ENCODE measurements at places on chromosomes 3 and 15.
A peak's percentile ranks its signal among the peaks of the same experiment; 100 is the strongest.

GRCh38 chr3:122416966-122417365, 1.1 kb upstream of the WDR5B start:
- no peak for DNase-seq

- DNase-seq: no peak
Measured at GRCh38 chr3:78665776-78666469, 1101.9 kb downstream of the ROBO1 start.

- no peak for DNase-seq
Measured at GRCh38 chr15:79132770-79133169, 42.2 kb upstream of the RASGRF1 start.

- no peak for DNase-seq
Measured at GRCh38 chr15:64690008-64690407, 85.4 kb downstream of the RBPMS2 start.

DNA sequence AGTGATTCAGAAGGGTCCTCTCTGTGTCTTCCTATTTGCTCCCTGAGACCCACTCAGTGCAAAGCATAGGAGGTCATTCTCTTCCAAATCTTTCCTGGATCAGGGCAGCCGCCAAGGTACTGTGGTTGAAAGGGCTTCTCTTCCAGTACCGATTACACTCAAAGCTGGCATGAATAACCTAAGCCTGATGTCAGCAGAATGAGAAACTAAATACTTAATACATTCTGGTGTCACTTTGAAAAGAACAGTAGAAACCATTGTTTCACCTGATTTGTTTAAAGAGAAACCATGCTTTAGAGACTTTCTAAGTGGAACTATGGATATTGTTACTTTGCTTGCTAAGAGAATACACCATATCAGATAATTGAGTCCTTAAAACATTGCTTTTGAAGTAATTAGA, 50.2 kb downstream of the PDHB start:
- DNase-seq: no peak

GRCh38 chr3:142275856-142276255, 50.5 kb upstream of the GK5 start:
- no peak for DNase-seq

GRCh38 chr3:18428991-18429745, 4.0 kb upstream of the SATB1 start:
- DNase-seq: no peak

DNA sequence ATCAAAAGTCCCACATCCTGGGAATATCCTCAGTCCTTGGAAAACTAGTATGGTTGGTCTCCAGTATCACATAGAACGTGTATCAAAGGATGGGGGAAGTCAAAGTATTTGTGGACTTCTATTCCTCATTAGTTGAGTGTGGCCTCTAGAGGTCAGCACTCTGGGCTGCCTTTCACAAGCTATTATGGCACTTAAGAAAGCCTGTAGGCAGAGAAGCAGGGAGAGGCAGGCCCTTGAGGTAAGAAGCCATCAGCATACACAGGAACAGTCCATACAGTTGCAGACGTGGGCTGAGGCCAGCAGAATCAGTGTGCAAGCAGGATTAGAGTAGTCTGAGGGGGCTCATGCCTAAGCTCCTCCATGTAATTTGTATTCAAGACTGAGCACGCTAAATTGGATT, 341.7 kb downstream of the CLSTN2 start:
- DNase-seq: peak; percentile 0

DNA sequence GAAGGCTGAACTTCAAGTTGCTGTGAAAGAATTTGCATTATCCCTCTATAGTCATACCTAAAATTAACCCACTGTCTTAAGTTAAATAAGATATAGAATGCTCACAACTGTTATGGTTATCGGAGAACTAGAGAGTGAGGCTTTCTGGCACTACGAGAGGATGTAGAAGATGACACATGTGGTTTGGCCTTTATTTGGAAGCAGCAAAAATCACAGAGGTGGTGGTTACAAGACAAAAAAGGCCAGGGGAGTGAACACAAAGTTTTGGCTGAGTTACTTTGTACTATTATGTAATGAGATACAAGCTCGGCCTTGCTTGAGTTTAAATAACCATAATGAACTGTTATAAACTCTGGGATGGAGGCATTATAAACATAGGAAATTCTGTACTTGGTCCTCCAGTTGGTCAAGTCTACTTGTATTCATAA, 78.3 kb upstream of the ICE2 start:
- DNase-seq: no peak

GRCh38 chr15:78605201-78605600, 15.6 kb downstream of the CHRNA3 start:
- DNase-seq: no peak

DNA sequence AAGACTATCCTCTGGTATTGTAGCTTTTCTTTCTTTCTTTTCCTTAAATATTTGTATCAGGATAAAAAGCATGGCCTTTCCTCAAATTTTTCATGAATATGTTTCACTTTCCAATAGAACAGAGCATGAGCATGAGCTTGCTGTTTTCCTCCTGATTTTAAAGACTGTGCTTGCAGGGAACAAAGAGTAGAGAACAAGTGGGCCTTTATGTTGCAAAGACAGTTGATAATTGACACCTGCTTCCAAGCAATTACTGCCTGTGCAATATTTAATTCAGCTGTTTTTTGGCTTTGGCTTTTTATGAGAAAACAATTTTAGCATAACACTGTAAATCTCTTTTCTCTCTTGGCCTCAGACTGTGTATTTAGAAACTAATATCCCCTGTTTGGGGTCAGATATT, 263.6 kb upstream of the AZI2 start:
- no peak for DNase-seq

- DNase-seq: no peak
Measured at GRCh38 chr15:20348900-20349773, 192.5 kb downstream of the GOLGA6L6 start.

- no peak for DNase-seq
Measured at GRCh38 chr3:4245671-4246070, 57.5 kb upstream of the SETMAR start.

- no peak for DNase-seq
Measured at GRCh38 chr3:35666888-35667287, 27.6 kb downstream of the ARPP21 start.

DNA sequence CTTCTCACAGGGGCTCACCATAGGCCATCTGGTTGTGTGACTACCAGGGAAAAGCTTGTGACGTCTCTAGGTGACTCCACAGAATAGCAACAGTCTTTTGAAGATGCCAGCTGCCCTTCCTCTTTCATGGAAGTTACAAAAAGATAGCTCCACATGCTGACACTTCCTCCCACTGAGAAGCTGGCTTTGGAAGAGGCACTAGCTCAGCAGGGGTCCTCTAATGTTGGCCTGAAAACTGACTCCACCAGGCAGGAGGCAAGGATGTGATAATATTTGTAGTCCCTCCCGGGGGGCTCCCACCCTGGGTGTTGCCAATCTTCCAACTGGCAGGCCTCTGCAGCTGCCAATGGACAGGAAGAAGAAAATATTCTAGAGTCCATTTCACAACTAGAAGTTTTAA, 343.5 kb downstream of the NEK10 start:
- DNase-seq: no peak

Measured in stimulated activated CD4-positive, alpha-beta T cell treated with anti-CD3 and anti-CD28 coated beads, TNF-alpha, amount 100 ng/mL, for 48 hours (primary cell).